Suprapubic skin (tissue), 4 donors: ENCODE measurements at places on chromosomes 6 and 20.

DNA sequence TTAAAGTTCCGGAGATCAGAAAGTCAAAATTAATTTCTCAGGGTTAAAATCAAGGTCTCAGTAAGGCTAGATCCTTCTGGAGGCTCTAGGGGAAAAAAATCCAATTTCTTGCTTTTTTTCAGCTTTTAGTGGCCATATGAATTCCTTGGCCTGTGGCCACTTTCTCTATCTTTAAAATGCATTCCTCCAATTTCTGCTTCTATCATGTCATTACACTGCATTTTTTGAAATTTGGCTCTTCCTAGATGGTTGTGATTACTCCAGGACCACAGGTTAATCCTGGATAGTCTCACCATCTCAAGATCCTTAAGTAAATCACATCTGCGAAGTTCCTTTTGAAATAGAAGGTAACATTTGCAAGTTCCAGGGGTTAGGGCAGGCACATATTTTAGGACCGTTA, 1294.9 kb upstream of the CITED2 start:
- no peak for DNase-seq

GRCh38 chr6:45634231-45634630, 256.5 kb upstream of the SUPT3H start:
- no peak for DNase-seq

GRCh38 chr6:154167126-154167525, 128.1 kb downstream of the OPRM1 start:
- no peak for DNase-seq

DNA sequence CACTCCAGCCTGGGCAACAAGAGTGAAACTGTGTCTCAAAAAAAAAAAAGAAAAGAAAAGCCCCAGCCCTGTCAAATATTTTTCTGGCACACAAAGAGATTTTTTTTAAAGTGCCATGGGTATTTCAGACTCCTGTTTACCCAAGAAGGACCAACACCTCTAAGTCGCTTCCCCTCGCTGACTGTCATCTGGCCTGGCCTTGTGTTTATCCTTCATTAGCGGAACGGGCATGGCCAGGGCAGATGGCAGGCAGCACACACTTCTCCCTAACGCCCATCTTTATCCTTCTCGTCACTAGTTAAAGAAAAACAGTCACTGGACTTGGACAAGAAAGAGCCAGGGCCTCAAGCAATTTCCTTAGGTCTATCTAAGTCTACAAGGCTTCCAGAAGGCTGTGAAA, 7.3 kb upstream of the CBFA2T2 start:
- no peak for DNase-seq

GRCh38 chr6:42041481-42042053, 8.8 kb upstream of the TAF8 start:
- DNase-seq = no peak

- DNase-seq = no peak
These were observed 18.2 kb upstream of the TAGAP start for GRCh38 chr6:159062976-159063375.

- DNase-seq = no peak
These were observed 151.2 kb downstream of the UNC5CL start for GRCh38 chr6:40887792-40888340.

DNA sequence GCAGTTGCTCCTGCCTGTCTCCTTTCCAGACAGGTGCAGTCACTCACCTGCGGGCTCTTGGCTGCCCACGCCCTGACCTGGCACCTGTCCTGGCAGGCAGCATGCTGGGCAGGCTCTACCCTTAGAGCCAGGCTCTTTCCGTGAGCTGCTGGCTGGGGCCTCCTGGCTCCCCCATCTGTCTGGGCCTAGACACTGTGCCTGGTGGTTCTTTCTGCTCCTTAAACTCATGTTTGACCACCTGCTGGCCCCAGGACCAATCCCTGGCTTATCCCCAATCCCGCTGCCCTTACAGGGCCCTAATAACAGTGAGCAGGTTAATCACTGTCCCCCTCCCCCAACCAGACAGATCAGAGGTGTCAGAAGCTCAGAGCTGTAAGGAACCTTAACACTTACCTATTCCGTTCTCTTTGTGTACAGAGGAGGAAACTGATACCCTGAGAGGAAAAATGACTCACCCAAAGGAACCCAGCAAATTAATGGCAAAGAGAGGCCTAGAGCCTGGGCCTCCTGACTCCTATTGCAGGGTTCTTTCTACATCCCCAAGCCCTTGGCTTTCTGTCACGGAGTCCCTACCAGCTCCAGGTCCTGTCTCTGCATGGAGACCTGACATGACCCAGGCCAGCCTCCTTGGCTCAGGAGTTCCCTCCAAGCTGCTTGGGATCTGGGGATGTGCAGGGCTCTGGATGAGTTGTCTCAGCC, 54.7 kb downstream of the RAB44 start:
- DNase-seq = no peak

DNA sequence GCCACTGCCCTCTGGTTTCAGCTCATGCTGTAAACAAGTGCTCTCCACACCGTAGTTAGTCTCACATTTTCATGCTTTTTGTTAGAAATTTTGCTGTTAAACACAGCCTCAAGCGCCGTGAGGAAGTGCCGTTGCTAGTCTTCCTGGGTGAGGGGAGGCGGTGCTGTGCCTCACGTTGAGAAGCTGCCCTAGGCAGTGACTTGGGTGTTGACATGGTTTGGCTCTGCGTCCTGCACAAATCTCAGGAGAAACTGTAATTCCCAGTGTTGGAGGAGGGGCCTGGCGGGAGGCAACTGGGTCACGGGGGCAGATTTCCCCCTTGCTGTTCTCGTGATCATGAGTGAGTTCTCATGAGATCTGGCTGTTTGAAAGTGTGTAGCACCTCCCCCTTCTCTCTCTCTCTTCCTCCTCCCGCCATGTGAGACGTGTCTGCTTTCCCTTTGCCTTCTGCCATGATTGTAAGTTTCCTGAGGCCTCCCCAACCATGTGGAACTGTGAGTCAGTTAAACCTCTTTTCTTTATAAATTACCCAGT, 95.8 kb downstream of the ERMARD start:
- DNase-seq = no peak

GRCh38 chr6:55447891-55448290, 120.6 kb downstream of the GFRAL start:
- DNase-seq = no peak

GRCh38 chr6:129671442-129672340, 38.3 kb downstream of the ARHGAP18 start:
- no peak for DNase-seq

GRCh38 chr20:6051505-6051904, 2.4 kb downstream of the LRRN4 start:
- no peak for DNase-seq

DNA sequence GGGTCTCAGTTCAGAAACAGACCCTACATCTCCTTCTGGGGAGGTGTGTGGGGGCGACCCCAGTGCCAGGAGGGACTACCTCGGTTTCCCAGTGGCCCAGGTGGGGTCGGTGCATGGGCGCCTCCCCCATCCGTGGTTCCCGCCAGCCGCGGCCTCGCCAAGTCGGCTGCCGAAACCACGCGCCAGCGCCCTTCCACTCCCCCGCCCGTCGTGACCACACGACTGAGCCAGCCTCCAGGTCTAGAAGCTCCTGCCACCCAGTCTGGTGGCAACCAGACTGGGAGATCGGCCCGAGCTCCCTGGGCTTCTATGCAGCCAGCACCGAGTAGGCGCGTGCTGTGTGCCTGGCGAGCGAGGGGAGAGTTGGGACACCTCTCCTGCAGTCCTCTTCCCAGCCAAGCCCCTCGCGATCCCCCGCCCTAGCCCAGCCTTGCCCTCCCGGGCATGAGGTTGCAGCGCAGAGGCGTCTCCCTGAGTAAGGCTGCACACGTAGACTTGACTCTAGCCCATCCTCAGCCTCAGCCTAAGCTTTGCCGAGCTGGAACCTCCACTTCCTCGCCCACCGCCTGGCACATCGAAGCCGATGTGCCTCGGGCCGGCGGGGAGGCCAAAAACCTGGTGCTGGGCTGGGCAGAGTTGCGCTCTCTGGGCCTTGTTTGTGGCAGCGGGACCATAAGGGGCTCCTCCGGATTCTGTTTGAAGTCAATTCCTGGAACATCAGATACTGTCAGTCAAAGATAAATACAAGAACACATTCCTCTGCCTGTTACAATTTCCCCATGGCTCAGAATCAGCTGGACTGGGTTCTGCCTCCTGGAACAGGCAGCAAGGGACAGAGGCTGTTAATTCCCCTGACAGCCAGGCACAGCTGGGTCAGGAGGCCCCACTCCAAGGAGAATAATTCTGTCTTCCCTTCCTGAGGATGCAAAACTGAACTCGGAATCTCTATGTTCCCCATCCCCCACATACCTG, 1.5 kb upstream of the CPNE5 start:
- DNase-seq = no peak

GRCh38 chr6:79821859-79822258, 125.5 kb downstream of the ELOVL4 start:
- no peak for DNase-seq

DNA sequence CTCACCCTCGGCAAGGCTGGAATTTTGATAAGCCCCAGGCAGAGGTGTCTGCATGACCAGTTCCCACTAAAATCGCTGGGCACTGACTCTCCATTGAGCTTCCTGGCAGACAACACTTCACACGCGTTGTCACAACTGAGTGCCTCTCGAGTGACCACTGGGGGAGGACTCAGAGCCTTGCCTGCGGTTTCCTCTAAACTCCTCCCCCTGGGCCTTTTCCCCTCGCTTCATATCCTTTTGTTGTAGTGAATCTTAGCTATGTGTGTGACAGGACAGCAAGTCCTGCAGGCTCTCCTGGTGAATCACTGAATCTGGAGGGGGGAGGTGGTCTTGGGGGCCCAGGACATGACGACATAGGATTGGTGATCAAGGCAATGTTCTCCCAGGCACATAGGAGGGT, 670.8 kb downstream of the PRKN start:
- DNase-seq = no peak

- no peak for DNase-seq
These were observed 2.3 kb downstream of the THBD start for GRCh38 chr20:23047001-23047737.

GRCh38 chr6:98310443-98310842, 523.9 kb upstream of the POU3F2 start:
- DNase-seq = no peak

- DNase-seq = no peak
These were observed 34.5 kb upstream of the FUCA2 start for GRCh38 chr6:143545976-143546547.

- no peak for DNase-seq
These were observed 152.7 kb downstream of the SH3BGRL2 start for GRCh38 chr6:79783670-79784394.

GRCh38 chr20:39880890-39881289, 808.1 kb downstream of the MAFB start:
- no peak for DNase-seq

- DNase-seq = no peak
These were observed 35.1 kb downstream of the SRC start for GRCh38 chr20:37380864-37381579.

GRCh38 chr6:47698342-47698787, at the start of gene ADGRF4:
TSS of gene ADGRF4 (plus strand) at chr6:47698580. CDS start at chr6:47707246, 8,666 bp downstream.
- DNase-seq = no peak

- DNase-seq = no peak
These were observed 842.0 kb upstream of the FLRT3 start for GRCh38 chr20:15179381-15179780.

- DNase-seq = no peak
These were observed 650 bp upstream of the TTK start for GRCh38 chr6:80003826-80004172.

- no peak for DNase-seq
These were observed 245.0 kb downstream of the RFPL4B start for GRCh38 chr6:112592159-112592558.

- DNase-seq = no peak
These were observed 978.3 kb upstream of the MAP3K7 start for GRCh38 chr6:91565207-91565606.

- no peak for DNase-seq
These were observed 123.8 kb downstream of the BANF2 start for GRCh38 chr20:17823409-17824144.
